Activated CD4-positive, alpha-beta memory T cell treated with anti-CD3 and anti-CD28 coated beads for 36 hours (primary cell): ENCODE measurements at places on chromosomes 3 and 15. TPM values are rescaled to one million over a fixed set of nuclear protein-coding genes. Genes with fewer than 3 reads are reported as not detected.

GRCh38 chr15:58864602-58865424 lies 68.7 kb downstream of the SLTM start:
- no peaks in the 10 kb centered on the region for H3K36me3 ChIP-seq
- no peak overlapping the region for H3K4me3 ChIP-seq
- peaks cover 7% of the 10 kb centered on the region for H3K4me1 ChIP-seq
- H3K27me3 ChIP-seq, result peaks cover 4% of the 10 kb centered on the region
- no peak for DNase-seq
- H3K27ac ChIP-seq, result no peak overlapping the region

DNA sequence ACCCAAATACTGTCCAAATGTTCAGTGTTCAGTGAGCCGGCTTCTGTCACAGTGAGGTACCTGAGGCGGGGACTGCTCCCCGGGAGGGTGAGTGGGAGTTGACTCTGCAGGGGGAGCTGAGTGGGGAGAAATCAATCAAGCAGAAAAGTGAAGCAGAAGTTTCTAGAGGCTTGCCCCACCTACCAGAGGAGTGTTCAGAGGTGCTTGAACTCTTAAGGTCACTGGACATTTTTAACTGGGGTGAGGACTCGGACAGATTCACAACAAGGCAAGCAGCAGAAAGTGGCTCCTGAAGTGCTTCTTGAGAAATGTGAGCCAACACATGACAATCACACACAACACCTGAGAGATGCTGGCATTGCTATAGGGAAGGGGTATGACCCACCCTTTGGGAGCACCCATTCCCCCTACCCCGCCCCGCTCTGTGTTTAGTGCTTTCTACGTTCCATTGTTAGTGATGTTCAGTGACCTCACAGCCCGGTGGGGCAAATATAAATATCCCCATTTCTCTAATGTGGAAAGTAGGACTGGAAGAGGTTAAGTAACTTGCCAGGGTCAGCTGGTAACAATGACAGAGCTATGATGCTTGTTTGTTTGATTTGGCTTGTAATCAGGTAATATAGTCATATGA lies 48.6 kb upstream of the AKAP13 start:
- no peak for DNase-seq
- peaks cover 5% of the 10 kb centered on the region for H3K36me3 ChIP-seq
- H3K4me3 ChIP-seq, result peak overlapping the region; percentile 82
- H3K27ac ChIP-seq, result peak overlapping the region; percentile 77
- peaks cover 38% of the 10 kb centered on the region for H3K4me1 ChIP-seq
- H3K27me3 ChIP-seq, result no peaks in the 10 kb centered on the region

DNA sequence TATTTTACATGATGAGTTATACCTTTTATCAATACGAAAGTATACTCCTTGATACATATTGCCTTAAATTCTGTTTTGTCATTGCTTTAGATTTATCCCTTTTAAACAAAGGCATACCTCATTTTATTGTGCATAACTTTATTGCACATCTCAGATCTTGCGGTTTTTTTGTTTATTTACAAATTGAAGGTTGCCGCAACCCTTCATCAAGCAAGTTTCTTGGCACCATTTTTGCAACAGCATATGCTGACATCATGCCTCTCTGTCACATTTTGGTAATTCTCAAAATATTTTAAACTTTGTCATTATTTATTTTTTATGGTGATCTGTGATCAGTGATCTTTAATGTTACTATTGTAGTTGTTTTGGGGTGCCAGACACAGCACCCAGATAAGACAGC lies 20.9 kb downstream of the SNRK start:
- peak overlapping the region; percentile 63 for H3K27ac ChIP-seq
- peaks cover 54% of the 10 kb centered on the region for H3K36me3 ChIP-seq
- H3K4me1 ChIP-seq, result peaks cover 73% of the 10 kb centered on the region
- DNase-seq, result no peak

GRCh38 chr15:81161160-81161673 lies 27.1 kb downstream of the CFAP161 start:
- no peak overlapping the region for H3K4me3 ChIP-seq
- H3K27me3 ChIP-seq, result peaks cover 3% of the 10 kb centered on the region
- peaks cover 19% of the 10 kb centered on the region for H3K4me1 ChIP-seq

GRCh38 chr3:169323578-169324451 lies 339.7 kb downstream of the MECOM start:
- H3K4me3 ChIP-seq, result no peak overlapping the region
- H3K36me3 ChIP-seq, result no peaks in the 10 kb centered on the region
- H3K27ac ChIP-seq, result no peak overlapping the region
- peaks cover 5% of the 10 kb centered on the region for H3K27me3 ChIP-seq
- no peak for DNase-seq

GRCh38 chr15:73845907-73846306 lies 27.5 kb upstream of the TBC1D21 start:
- H3K4me3 ChIP-seq, result no peak overlapping the region
- H3K27me3 ChIP-seq, result peaks cover 11% of the 10 kb centered on the region
- no peaks in the 10 kb centered on the region for H3K4me1 ChIP-seq
- DNase-seq, result no peak

GRCh38 chr3:160379628-160380214 lies 19.3 kb downstream of the IFT80 start:
- no peak overlapping the region for H3K4me3 ChIP-seq
- peaks cover 2% of the 10 kb centered on the region for H3K4me1 ChIP-seq
- DNase-seq, result no peak
- H3K27me3 ChIP-seq, result no peaks in the 10 kb centered on the region
- H3K36me3 ChIP-seq, result peaks cover 11% of the 10 kb centered on the region

GRCh38 chr15:74777769-74778598 lies 3.9 kb upstream of the CSK start:
- no peak for DNase-seq
- no peaks in the 10 kb centered on the region for H3K27me3 ChIP-seq
- H3K4me3 ChIP-seq, result peak overlapping the region; percentile 78
- H3K4me1 ChIP-seq, result peaks cover 72% of the 10 kb centered on the region
- peaks cover 5% of the 10 kb centered on the region for H3K36me3 ChIP-seq

DNA sequence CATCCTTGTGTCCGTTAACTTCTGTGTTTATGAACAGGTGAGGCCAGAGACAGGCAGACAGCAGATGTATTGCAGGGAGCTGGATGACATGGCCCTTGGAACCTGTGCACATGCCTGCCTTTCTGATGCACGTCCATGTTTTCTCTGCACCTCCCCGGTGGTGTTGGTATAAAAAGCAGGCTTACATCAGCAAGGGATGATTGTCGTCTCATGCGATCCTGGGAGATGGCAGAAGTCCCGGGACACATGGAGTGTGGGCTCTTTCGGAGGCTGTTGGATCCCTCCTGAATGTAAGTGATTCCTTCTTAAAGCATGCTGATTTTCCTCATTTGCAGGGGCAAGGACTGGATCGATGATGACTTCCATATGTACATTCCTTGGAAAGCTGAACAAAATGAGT lies 134.8 kb downstream of the SNRPN start:
- no peak overlapping the region for H3K27ac ChIP-seq
- no peaks in the 10 kb centered on the region for H3K27me3 ChIP-seq
- no peak for DNase-seq
- peaks cover 99% of the 10 kb centered on the region for H3K36me3 ChIP-seq

DNA sequence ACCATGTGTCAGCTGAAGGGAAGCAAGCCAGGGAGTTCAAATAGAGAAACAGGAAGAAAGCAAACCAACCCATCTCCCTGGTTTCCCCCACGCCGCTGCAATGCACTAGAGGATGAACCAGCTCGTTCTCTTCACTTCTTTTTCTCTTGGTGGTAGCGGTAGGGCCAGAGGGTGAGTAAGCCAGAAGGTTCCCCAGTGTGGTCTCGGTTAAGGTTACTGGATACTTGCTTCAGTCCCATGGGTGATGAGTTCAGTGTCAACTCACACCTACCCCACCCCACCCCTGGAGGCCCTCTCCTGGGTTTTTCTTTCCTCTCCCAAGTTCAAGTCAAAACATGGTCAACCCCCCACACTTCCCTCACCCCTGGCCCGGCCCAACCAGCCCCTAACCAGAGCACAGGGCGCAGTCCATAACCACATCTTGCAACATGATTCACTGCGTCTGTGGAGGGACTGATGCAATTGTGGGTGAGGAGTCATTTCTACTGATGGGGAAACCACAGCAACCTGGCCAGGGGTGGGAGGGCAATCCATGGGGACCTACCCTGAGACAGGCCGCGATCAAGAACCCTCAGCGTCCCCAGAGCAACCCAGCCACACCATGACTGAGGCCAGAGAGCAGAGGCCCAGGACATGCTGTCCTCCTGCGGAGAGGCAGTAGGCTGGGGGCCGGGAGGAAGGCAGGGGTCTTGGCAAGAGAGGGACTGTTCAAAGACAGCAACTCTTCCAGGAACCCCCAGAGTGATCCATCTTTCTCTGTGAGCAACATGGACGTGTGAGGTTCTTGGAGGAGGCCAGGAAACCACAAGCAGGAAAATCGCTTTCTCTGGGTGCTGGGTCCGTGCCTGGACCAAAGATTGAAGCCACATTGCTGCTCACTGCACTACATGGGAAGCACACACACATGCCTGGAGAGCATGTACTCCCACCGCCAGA lies 276.6 kb downstream of the UACA start:
- peaks cover 48% of the 10 kb centered on the region for H3K27me3 ChIP-seq
- no peaks in the 10 kb centered on the region for H3K36me3 ChIP-seq
- H3K27ac ChIP-seq, result peak overlapping the region; percentile 80
- H3K4me1 ChIP-seq, result peaks cover 45% of the 10 kb centered on the region
- peak overlapping the region; percentile 24 for H3K4me3 ChIP-seq

- DNase-seq, result no peak
- H3K4me1 ChIP-seq, result no peaks in the 10 kb centered on the region
- H3K4me3 ChIP-seq, result no peak overlapping the region
- H3K27me3 ChIP-seq, result no peaks in the 10 kb centered on the region
Observed at GRCh38 chr3:122727294-122727693, 46.7 kb downstream of the PARP14 start.

DNA sequence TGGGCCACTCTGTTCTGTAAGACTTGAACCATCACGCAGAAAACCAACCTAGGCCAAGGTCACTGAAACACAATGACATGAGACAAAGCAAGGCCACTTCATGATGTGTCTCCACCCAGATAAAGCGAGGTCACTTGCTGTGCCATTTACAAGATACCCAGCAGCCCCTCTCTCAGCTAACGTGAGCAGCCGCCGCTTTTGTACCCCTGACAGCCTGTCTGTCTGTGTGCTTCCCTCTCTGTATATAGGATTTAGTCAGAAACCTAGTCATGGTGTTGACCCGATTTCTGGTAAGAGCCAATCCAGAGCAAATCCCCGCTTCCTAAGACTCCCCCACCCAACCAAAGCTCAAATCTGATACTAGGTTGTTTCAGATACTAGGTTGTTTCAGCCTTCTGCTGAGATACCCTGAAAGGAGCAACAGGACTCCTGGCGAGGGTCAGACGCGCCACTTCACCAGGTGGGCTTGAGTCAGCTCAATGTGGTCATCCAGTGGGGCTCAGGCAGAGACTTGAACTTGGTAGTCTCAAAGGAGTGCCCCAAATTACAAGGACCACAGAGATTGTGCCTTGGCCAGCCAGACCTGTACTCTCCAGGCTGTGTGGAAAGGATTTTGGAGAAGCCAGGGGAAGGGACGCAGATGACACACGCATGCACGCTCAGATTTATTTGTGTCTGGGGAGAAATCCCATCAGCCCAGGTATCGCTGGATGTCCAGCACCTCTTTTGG lies 3.1 kb upstream of the ZXDC start:
- peaks cover 5% of the 10 kb centered on the region for H3K36me3 ChIP-seq
- H3K27me3 ChIP-seq, result no peaks in the 10 kb centered on the region
- no peak overlapping the region for H3K27ac ChIP-seq
- H3K4me3 ChIP-seq, result no peak overlapping the region
- DNase-seq, result no peak
- peaks cover 14% of the 10 kb centered on the region for H3K4me1 ChIP-seq

DNA sequence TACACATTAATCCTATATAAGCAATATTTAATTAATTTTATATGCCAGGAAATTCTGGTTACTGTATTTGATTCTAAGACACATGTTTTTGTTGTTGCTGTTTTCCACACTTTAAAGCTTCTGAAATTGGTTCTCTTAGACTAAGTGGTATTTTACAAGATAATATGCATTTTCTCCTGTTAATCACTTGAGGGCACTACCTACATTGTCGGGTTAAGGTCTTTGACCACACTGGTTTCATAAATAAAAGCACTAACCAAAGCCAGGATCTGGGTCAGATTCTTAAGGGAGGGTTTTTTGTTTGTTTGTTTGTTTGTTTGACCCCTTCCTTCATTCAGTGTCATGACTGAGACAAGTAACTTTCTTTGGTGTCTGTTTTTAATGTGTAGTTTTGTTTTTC lies 590.2 kb downstream of the RBMS3 start:
- no peaks in the 10 kb centered on the region for H3K4me1 ChIP-seq
- peaks cover 2% of the 10 kb centered on the region for H3K27me3 ChIP-seq

GRCh38 chr3:112817271-112817670 lies 29.4 kb downstream of the CD200R1L start:
- H3K4me3 ChIP-seq, result no peak overlapping the region
- H3K27me3 ChIP-seq, result no peaks in the 10 kb centered on the region
- no peaks in the 10 kb centered on the region for H3K36me3 ChIP-seq
- peaks cover 15% of the 10 kb centered on the region for H3K4me1 ChIP-seq
- DNase-seq, result no peak
- H3K27ac ChIP-seq, result no peak overlapping the region

- no peaks in the 10 kb centered on the region for H3K27me3 ChIP-seq
- H3K36me3 ChIP-seq, result no peaks in the 10 kb centered on the region
- H3K4me1 ChIP-seq, result peaks cover 3% of the 10 kb centered on the region
- no peak for DNase-seq
Observed at GRCh38 chr3:38630606-38631005, 18.9 kb downstream of the SCN5A start.

GRCh38 chr3:106809623-106810299 lies 567.5 kb upstream of the CCDC54 start:
- no peaks in the 10 kb centered on the region for H3K36me3 ChIP-seq
- H3K4me1 ChIP-seq, result no peaks in the 10 kb centered on the region
- DNase-seq, result no peak
- no peak overlapping the region for H3K4me3 ChIP-seq

GRCh38 chr15:80180986-80181385 lies 28.2 kb downstream of the FAH start:
- H3K4me1 ChIP-seq, result no peaks in the 10 kb centered on the region
- H3K27ac ChIP-seq, result no peak overlapping the region
- DNase-seq, result no peak

DNA sequence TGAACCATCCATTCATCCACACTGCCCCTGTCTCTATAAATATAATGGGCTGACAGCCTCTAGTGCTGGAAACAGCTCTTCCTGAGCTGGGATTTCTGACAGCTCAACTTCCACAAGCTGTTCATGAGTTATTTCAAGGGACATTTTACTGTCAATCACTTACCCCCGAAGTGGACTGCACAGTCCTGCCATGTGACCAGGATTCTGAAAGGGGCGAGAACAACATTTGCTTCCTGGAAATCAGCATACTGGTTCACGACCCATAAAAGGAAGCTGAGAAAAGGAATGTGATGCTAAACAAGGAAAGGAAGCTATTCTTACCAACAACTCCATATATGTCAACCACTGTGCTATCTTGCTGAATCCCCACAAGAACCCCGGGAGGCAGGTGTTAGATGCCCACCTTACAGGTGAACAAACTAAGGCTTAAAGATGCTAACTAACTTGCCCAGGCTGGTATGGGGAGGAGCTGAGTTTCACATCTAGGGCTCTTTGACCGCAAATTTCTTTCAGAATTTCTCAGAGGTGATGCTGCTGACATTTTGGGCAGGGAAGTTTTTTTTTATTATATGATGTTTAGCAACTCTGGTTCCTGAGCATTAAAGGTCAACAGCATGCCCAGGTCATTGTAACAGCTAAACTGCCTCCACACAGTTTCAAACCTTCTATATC lies 16.5 kb upstream of the REC114 start:
- H3K27me3 ChIP-seq, result peaks cover 8% of the 10 kb centered on the region
- no peak for DNase-seq
- H3K27ac ChIP-seq, result no peak overlapping the region
- no peak overlapping the region for H3K4me3 ChIP-seq

The KNL1 gene
- total RNA-seq, result 32.8 TPM

The LCTL gene
- total RNA-seq, result not detected

The TLR9 gene
- total RNA-seq, result 0.90 TPM

The USP19 gene
- total RNA-seq, result 45.3 TPM

The OXTR gene
- 1.1 TPM for total RNA-seq

The POC1A gene
- total RNA-seq, result 30.5 TPM

The SLC27A2 gene
- 24.3 TPM for total RNA-seq

The CCDC54 gene
- not detected for total RNA-seq

The KNG1 gene
- total RNA-seq, result not detected
